ENCODE measurements at places on chromosomes 4 and X.
A peak's percentile ranks its signal among the peaks of the same experiment; 100 is the strongest.

DNA sequence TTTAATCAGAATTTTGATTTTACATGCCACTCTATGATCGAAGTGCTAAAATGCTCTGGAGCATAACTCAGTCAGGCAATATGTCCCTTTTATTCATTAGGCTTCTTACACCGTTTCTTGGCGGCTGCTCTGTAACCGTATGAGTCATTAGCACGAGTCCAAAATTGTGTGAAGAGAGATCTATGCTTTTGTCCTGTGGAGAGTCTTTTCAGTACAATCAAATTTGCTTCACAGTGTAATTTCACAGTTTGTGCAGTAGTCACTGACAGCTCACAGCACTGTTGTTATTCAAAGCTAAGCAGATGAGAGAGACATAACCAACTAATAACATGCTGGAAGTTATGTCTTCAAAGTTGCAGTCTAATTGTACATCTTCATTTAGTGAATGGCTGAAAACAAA is 167.8 kb downstream of the PCDH10 start:
- no peak for DNase-seq

- DNase-seq, result peak; percentile 72
These were observed 8.9 kb upstream of the RENBP start for GRCh38 chrX:153953342-153953830.

- DNase-seq, result no peak
These were observed 56.5 kb downstream of the PRDM5 start for GRCh38 chr4:120865985-120866384.

- no peak for DNase-seq
These were observed 150.0 kb downstream of the PDE5A start for GRCh38 chr4:119478446-119479179.

DNA sequence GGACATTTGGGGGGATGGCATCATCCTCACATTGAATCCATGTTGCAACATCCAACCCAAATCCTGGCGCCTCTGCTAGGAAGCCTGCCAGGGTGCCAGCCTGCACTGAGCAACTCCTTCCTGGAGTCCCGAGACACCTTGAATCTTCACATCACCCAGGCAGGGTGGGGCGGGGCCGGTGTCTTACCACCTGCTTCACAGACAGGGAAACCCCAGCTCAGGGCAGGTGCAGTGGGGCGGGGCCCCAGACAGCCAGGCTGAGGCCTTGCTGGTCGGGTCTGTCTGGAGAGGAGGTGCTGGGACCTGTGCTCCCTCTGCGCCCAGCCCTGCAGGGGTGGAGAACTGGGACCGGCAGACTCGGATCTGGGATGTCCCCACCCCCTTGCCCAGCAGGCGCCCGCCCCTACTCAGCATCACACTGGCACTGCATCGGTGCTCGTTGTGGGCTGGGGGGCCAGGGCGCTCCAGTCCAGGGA is 31.5 kb upstream of the HTRA3 start:
- no peak for DNase-seq
